ENCODE measurements at places on chromosomes 2 and 18. TPM values are rescaled to one million over a fixed set of nuclear protein-coding genes. Genes with fewer than 3 reads are reported as not detected.
A peak's percentile ranks its signal among the peaks of the same experiment; 100 is the strongest.

DNA sequence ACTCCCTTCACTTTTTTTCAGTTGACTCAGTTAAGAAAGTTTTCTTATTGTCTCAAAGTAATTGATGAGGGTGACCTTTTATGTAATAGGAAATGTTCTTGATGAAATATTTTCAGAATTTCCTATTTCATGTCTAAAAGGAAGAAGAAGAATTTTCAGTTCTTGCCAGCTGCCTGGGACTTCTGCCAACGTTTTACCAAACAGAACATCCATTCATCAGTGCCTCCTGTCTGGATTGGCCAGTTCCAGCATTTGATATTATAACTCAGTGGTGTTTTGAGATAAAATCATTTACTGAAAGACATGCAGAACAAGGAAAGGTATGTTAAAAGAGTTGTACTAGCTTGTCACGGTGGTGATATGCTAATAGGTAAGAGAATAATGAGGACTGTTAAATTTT, 104.7 kb upstream of the MYO3B start:
- peak; percentile 20 for DNase-seq
- peak overlapping the region; percentile 39 for H3K27ac ChIP-seq
- no peaks in the 10 kb centered on the region for H3K36me3 ChIP-seq
- peaks cover 8% of the 10 kb centered on the region for H3K4me1 ChIP-seq
- no peak overlapping the region for H3K4me3 ChIP-seq
- no peaks in the 10 kb centered on the region for H3K27me3 ChIP-seq

GRCh38 chr18:45249246-45249661, 366.0 kb upstream of the SLC14A2 start:
- no peaks in the 10 kb centered on the region for H3K27me3 ChIP-seq
- peak overlapping the region; percentile 48 for H3K27ac ChIP-seq
- peaks cover 21% of the 10 kb centered on the region for H3K4me1 ChIP-seq
- no peak overlapping the region for H3K4me3 ChIP-seq
- H3K36me3 ChIP-seq, result no peaks in the 10 kb centered on the region

DNA sequence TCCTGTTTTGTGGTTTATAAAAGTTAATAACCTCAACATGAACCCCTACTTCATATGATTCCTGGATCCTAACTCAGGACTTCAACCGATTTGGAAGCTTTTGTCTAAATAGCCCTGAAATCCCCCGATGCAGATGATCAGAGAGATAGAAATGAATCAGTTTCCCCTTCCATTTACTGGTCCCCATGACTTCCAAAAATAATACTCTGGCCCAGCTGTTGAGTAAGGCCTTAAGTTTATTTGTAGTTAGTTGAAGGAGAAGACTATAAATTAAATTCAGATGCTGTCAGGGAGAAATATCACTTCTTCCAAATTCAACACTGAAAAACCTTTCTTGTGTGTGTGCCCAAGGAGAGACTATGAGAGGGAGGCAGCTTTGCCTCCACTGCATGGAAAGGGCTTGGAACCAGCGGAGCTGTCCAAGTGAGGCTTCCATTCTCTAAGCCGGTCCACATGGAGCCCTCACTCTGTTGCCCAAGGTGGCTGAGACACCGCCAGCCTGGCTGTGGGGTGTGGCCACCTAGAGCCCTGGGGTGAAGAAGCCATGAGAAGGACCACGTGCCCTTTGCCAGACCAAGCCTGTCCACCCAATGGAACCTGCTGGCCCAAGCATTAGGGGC, 53.6 kb downstream of the PIEZO2 start:
- DNase-seq, result no peak
- peak overlapping the region; percentile 40 for H3K27ac ChIP-seq
- H3K4me3 ChIP-seq, result no peak overlapping the region
- no peaks in the 10 kb centered on the region for H3K36me3 ChIP-seq
- H3K4me1 ChIP-seq, result peaks cover 10% of the 10 kb centered on the region

- H3K4me1 ChIP-seq, result no peaks in the 10 kb centered on the region
- H3K4me3 ChIP-seq, result no peak overlapping the region
- DNase-seq, result no peak
- no peaks in the 10 kb centered on the region for H3K27me3 ChIP-seq
- H3K36me3 ChIP-seq, result no peaks in the 10 kb centered on the region
- H3K27ac ChIP-seq, result no peak overlapping the region
Observed at GRCh38 chr2:12669036-12669435, 47.7 kb upstream of the TRIB2 start.

DNA sequence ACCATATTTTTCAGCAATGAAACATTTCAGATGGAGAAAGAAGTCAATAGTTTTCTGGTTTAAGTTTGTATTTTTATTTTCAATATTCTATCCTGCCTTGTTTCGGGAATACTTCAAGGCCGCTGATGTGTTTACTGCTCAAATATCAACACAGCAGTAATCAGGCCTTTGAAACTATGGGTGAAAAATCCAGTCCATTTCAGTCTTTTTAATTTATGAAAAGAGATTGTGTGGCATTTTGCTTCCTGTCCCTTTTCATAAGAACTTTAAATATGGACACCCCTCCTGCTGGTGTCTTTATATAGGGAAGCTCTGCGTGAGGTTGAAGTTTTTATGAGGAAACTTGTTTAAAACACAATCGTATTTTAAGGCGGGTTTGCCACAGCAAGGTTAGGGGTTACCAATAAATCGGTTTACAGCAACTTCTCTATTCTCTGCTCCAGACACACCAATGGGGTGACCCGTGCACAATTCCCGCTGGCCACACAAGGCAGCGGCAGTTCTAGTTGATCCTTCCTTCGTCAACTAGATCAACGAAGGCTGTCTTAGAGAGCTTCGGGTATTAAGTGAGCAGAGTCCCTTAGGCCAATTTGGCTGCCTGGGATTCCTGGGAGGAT, 1.2 kb upstream of the TANC1 start:
- H3K4me3 ChIP-seq, result peak overlapping the region; percentile 84
- H3K27me3 ChIP-seq, result no peaks in the 10 kb centered on the region
- peak overlapping the region; percentile 96 for H3K27ac ChIP-seq
- peaks cover 13% of the 10 kb centered on the region for H3K4me1 ChIP-seq

The MCM6 gene
- 15.7 TPM for total RNA-seq

GRCh38 chr18:77859634-77860033, 610.0 kb downstream of the GALR1 start:
- DNase-seq, result no peak
- no peaks in the 10 kb centered on the region for H3K36me3 ChIP-seq
- no peak overlapping the region for H3K27ac ChIP-seq
- no peaks in the 10 kb centered on the region for H3K27me3 ChIP-seq
- H3K4me3 ChIP-seq, result no peak overlapping the region

The RBKS gene
- total RNA-seq, result 4.0 TPM
